ENCODE measurements at places on chromosomes 3 and 15. TPM values are rescaled to one million over a fixed set of nuclear protein-coding genes. Genes with fewer than 3 reads are reported as not detected.

KBTBD12 gene
- total RNA-seq = not detected

SPATA12 gene
- total RNA-seq = under 0.01 TPM

CATSPER2 gene
- total RNA-seq = 1.6 TPM

SNX22 gene
- total RNA-seq = 0.76 TPM

VIPR1 gene
- 0.32 TPM for total RNA-seq

MED12L gene
- total RNA-seq = 0.32 TPM

DAZL gene
- not detected for total RNA-seq

SHQ1 gene
- 22.5 TPM for total RNA-seq

ZNF660 gene
- 0.61 TPM for total RNA-seq

HHLA2 gene
- total RNA-seq = not detected

FEZF2 gene
- total RNA-seq = not detected

LRRK1 gene
- total RNA-seq = 5.2 TPM

FAM81A gene
- under 0.01 TPM for total RNA-seq

RLBP1 gene
- total RNA-seq = not detected

ARHGEF26 gene
- 0.97 TPM for total RNA-seq

FGF12 gene
- total RNA-seq = 0.15 TPM

SCAMP5 gene
- total RNA-seq = 9.4 TPM

MYD88 gene
- 17.2 TPM for total RNA-seq

HTR3E gene
- total RNA-seq = not detected

SMAD6 gene
- total RNA-seq = 12.2 TPM

ISLR gene
- total RNA-seq = 0.30 TPM

MLF1 gene
- total RNA-seq = 7.9 TPM

CDHR4 gene
- total RNA-seq = not detected

SNURF gene
- total RNA-seq = 23.7 TPM

CPA3 gene
- 13.0 TPM for total RNA-seq

PFKFB4 gene
- 3.0 TPM for total RNA-seq

MKRN3 gene
- total RNA-seq = not detected

All from epithelial cell of umbilical artery (primary cell).